Fibroblast of gingiva (primary cell): ENCODE measurements at places on chromosomes 7 and 10.

GRCh38 chr7:103094102-103094501, 19.2 kb downstream of the ARMC10 start:
- DNase-seq: no peak

DNA sequence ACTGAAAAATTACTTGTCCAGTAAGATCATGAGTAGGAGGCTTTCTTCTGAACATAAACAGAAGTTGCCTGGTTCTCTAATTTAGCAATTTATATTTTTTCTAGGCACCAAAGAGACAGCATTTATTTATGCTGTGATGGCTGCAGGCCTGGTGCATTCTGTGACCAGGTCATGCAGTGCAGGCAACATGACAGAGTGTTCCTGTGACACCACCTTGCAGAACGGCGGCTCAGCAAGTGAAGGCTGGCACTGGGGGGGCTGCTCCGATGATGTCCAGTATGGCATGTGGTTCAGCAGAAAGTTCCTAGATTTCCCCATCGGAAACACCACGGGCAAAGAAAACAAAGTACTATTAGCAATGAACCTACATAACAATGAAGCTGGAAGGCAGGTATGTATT, 2.8 kb downstream of the WNT16 start:
- no peak for DNase-seq

GRCh38 chr7:87574630-87575029, 26.1 kb downstream of the ABCB1 start:
- peak; percentile 26 for DNase-seq

DNA sequence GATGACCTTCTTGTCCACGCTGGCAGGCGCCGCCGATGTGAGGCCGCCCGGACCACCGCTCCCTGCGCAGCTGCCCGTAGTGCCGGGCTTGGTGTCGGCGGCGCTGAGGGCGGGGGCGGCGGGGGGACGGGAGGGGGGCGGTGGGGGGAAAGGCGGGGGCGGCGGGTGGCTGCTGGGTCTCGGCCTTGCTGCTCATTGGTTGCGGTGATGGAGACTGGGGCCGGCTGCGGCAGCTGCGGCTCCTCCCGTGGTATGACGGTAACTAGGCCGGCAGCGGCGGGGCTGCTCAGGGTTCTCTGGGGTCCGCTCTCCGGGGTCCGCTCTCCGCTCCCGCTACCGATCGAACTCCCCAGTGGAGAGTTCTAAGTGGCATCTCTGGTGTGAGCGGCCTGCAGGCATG, 1.8 kb upstream of the EFCAB10 start:
- no peak for DNase-seq

DNA sequence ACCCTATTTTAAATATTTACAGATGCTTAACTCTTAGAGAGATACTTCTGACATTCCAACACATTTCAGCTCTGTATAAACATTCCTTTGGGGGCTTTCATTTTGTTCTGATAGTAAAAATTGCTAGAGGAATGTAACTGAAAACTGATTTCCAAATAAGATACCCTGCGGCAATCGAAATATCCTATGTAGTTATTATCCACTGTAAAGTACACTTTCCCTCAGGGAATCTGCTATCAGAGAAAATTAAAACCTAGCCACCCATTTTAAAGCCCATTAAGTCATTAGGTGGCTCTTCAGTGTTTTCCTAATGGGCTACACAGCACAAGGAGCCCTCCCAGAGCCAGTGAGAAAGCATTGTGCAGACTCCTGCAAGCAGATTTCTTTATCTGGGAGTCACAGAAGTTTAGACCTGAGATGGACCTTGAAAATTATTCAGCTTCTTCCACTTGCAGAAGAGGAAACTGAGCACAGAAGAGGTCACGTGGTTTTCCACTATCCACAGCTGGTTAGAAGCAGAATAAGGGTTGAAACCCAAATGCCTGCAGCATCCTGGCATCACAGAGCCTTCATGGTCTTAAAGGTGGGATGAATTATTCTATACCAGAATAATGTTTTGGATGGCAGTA, 12.6 kb upstream of the CPVL start:
- DNase-seq: no peak

GRCh38 chr7:30329716-30330115, 45.3 kb downstream of the ZNRF2 start:
- DNase-seq: no peak

- no peak for DNase-seq
Measured at GRCh38 chr10:18264466-18265050, 124.3 kb downstream of the CACNB2 start.

DNA sequence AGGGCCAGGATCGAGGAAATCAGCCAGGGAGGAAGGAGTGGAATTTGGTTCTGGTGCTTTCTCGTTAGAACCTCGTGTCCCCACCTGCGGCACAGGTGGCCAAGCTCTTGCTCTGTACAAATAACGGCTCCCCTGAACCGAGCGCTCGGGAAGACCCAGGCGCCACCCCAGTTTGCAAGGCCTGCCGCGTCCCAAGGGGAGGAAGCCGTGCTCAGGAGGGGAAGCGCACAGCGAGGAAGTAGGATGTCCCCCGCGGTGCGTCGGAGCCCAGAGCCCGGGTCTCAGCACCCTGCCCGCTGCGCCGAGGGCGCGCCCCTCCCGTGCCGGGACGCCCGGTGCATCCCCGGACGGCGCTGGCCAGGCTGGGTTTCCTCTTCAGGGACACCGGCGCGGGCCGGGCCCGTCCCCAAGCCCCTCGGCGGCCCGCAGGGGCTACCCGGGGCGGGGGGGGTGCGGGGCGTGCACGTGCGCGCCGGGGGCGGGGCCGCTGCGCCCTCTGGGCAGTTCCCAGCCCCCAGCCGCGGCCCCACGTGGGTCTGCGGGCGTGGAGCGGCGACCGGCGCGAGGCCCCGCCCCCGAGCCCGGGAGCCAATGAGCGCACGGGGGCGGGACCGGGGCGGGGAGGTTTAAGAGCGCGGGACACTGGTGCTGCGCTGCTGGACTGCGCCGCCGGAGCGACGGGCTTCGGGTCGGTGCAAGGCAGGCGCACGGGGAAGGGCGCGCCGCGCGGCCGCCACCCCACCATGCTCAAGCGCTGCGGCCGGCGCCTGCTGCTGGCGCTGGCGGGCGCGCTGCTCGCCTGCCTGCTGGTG, at the start of gene LFNG:
LFNG (plus strand) TSS at position 656 of the 812 bp plus-strand sequence; CDS start at position 744, 88 bp downstream.
- DNase-seq: peak; percentile 78

DNA sequence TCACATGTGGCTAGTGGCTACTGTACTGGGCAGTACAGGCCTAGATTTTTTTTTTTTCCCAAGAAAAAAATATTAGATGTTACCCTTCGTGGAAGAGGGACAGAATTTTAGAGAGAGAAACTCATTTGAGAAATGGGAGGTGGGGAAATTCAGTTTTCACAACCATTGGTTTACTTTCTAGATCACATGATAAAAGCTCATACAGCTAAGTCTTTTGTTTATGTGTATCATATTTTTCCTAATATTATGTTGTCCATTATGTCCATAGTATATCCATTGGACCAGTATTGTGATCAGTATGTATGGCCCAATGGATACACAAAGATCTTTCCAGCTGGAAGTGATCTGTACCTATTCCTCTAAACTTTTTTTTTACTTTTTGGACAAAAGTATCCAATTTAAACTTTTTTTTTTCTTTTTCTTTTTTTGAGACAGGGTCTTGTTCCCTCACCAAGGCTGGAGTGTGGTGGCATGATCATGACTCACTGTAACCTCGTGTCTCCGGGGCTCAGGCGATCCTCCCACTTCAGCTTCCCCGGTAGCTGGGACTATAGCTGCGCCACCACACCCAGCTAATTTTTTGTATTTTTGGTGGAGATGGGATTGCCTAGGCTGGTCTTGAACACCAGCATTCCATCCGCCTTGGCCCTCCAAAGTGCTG, 4.1 kb downstream of the CALU start:
- DNase-seq: no peak

DNA sequence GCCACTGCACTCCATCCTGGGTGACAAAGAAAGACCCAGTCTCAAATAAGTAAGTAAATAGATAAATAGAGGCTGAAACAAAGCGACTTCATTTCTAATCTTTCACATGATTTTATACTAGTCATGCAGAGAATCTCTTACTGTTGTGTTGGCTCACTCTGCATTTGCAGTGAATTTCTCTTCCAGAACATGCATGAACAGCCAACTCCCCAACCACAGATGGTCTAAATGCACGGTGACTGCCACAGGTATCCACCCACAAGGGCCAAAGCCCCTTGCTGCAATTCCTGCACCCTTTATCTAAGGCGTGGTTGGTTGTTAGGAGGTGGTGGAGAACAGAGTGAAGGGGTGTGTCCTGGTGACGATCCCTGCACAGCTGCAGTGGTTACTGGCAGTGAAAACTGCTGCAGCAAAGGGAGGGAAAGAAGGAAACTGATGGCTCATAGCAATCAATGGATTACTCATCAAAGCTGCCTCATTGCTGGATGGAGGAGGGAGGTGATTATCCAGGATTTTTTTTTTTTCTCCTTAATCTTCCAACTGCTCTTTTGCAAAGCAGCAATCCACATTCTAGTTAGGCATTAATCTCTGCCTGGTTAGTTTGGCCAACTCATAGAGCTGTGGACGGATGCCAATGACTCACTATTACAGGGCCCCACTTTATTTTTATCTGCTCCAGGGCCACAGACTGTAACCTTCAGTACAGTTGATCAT, 50.6 kb downstream of the PRTFDC1 start:
- DNase-seq: peak; percentile 75

DNA sequence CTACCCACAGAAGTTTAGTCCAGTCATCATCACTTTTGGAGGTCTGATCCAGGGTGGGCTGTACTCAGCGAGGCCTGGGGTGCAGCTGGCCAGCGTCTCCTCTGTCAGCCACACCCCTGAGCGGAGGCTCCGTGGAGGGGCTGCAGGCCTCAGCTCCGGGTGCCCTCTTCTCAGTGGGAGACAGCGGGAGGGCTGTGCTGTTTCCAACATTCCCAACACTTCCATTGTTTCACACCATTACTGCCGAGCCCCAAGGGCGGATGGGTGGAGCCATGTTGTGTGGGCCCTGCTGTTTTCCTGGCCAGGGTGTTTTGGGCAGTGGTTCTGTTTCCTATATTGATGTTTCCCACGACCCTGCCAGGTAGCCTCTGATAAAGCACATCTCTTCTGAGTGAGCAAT, 95.0 kb downstream of the MKI67 start:
- DNase-seq: no peak

DNA sequence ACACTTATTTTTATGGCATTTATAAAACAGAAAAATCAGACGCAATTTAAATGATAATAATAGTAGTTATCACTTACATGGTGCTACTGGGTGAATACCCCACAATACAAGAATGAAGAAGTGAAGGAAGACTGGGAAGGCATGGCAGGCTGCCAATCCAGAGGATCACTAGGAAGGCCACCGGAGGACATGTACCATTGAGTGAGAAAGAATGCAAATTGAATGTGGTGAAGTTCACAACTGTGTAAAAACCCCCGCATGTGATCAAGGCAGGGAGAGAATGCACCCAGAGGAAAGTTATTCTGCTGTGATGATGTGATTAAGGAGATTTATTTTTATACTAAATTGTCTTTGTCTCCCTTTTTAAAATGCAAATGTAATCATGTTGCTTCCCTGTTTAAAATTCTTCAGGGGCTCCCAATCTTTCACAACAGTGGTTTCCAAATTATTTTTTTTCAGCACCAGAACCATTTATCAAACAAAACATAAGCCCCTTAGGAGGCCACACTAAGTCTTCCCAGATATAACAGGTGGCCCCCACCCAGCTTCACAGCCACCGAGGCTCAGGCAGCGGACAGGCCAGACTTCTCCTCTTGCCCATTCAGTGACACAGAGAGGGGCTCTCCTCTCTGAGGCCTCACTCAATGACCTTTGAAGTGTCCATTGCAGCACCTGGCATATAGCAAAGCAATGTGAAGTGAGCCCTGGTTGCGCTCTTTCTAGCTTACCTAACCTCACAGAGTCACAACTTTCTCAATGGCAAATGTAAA, 59.6 kb downstream of the FRMPD2 start:
- no peak for DNase-seq

DNA sequence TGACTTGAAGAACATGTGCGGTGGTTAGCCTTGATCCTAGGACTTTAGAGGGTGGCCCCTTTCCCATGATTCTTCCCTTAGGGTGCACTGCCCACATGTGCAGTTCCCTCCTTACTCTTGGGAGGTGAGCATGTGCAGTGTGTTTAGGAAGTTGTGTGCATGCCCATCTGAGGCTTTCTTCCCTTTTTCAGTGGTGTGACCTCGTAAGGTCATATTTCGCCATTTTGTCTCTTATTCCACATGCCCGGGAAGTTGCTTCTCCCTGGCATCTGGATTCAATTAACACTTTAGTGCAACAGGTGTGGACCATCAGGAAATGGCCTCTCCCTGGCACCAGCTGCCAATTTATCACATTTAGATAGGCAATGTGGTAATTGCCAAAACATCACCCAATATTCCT, 380.6 kb upstream of the VSTM2A start:
- DNase-seq: no peak

DNA sequence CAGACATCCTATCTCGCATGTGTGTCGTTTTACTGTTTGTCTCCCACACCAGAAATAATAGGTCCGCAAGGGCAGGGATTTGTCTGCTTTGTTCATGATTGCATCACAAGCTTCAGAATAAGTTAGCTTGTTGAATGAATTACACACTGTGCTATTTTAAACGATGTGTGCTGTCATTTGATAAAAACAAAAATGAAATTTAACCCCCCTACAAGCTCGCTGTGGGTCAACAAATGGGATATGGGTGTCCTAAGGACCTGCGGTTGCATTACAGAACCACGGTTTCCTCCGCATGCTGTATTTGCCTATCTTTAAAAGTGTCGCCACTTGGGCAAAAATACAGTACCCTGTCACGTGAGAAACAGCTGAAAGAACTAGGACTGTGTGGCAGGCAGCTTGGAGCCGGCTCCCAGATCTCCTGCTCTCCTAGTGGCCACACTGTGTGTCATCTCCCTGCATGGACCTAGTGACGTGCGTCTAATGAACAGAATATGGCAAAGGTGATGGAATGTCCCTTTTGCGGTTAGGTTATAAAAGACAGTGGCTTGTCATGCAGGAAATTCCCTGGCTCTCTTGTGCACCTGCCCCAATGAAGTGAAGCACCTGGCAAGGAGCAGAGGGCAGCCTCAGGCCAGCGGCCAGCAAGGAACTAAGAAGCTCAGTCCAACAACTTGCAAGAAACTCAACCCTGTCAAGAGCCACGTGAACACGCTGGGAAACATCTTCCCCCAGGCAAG, 32.9 kb upstream of the CRYGN start:
- no peak for DNase-seq

- no peak for DNase-seq
Measured at GRCh38 chr10:60448246-60448645, 58.6 kb upstream of the ANK3 start.

GRCh38 chr10:7817576-7817975, 729 bp upstream of the TAF3 start:
- no peak for DNase-seq

DNA sequence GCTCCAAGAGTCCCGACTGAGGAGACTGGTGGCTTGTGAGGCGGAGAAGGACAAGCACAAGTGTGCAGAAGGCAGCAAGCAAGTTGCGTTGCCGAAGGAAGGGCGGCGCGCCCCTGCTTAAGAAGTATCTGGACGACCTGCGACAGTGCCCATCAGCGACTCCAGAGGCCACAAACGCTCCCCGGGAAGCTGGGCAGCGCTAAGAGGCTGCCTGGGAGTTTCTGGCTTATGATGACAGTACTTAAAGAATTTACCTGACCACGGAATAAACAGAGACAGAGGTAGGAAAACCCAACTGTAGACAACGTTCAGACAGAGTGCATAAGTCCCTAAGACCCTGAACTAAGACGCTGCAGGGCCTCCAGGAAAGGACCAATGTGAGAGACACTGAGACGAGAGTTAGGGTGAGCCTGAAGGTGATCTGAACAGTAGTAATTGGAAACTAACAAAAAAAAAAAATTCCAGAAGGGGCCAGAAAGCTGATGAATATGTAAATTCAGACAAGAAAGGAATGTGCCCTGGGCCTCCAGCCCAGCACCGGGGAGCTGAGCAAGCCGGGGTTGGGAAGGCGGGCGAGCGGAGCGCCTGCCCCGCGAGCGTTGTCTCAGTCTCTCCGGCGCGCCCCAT, 1.0 kb downstream of the OSBPL3 start:
- no peak for DNase-seq

- no peak for DNase-seq
Measured at GRCh38 chr7:156892081-156892800, 742 bp downstream of the LMBR1 start.
